ENCODE measurements at places on chromosomes 2 and 18.
A peak's percentile ranks its signal among the peaks of the same experiment; 100 is the strongest.

GRCh38 chr2:97645112-97645694, 659 bp upstream of the COX5B start:
- no peak for DNase-seq

DNA sequence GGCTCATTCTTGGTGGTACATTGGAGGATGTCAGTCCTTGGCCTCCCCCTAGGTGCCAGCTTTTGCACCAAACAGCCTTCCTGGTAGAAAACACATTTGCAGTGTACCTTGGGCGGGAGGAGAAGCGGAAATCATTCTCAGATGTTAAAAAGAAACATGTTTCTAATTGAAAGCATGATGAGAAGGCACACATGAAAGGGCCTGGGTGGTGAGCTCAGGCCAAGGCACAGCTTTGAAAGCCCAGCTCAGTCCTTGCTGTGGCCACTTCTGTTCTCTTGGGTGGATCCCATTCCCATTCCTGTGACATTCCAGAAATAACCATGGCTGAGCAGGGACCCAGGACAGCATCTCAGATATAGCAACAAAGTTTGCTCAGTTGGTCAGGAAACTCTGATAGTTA, 71.5 kb downstream of the LTBP1 start:
- DNase-seq, result no peak

DNA sequence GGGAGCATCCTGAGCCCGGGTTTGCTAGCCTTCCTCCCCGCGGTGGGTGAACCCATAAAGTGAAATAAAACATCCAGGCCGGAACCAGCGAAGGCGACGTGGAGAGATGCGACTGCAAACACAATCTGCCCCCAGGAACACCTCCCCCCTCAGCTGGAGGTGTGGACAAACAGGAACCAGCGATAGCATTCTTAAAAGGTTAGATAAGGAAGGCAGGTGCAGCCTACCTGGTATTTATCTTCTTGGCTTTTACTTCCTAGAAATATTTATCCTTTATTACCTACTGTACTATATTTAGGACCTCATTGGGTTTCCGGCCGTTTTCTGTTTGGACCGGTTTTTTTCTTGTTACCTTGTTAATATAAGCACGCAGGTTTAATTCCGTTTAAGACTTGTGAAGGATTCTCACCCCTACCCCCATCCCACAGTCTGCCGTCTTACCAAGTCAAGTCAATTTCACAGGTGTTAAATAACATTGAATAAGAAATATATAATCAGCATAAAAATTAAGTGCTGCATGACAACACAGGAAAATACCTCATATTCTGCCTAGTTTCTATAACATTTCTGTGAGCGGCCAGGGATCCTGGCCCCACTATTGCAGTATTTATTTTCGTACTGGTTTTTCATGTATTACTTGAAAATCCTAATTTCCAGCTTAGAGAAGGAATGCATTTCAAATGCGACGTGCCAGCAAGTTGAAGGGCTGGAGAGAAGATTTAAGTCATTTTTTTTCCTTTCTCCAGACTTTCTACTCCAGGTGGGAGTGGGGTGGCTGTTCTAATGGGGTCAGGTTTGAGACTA, 224.0 kb upstream of the ID2 start:
- DNase-seq, result no peak

DNA sequence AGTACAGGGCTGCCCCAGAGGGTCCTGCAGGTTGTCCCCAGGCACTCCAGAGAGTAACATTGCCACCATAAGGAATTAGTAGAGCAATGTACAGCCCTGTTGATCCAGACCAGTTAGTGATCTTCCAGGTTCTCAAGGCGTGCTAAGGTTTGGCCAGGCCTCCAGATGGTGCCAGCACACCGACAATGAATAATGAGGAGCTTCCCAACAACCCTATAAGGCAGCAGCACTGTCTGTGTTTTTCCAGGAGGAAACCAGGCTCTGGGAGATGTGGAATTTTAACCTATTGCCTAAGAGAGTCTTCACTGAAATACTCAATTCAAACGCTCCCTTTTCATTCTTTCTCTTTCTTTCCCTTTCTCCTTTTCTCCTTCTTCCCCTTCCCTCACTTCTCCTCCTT, 122.1 kb downstream of the MGAT5 start:
- peak; percentile 64 for DNase-seq

DNA sequence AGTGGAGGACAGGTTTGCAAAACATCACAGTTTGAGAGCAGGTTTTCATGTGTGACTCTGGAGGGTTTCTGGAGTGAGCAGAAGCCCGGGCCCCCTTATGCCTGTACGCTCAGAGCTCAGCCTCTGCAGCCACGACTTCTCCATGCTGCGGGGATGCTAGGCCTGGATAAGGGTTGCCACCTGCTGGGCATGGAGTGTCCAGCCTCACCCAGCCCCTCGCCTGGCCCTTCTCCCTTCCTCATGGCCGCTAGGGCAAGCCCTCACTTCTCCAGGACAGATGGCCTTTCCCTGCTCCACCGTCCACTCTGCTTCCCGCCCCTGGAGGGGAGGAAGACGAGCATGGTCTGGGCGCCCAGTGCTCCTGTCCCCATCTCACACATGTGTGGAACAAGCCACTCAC, 318.7 kb downstream of the GBX2 start:
- DNase-seq, result no peak

DNA sequence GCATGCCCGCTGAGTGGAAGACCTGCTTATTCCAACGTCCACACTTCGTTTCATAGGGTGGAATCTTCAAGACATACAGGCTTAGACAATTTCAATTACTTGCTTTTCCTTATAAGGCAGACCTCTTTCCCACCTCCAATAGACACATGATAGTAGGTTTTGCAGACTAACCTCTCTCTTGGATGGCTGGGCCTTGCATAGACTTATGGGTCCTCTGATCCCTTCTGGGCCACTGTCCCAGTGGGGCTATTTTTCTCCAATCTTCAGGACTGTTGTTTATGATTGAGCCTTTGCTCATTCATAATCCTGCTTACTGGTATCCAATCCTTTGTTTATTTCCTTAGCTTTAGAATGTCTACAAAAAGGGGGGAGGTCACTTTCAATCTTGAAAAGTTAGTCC, 138.9 kb downstream of the FAM210A start:
- no peak for DNase-seq

- no peak for DNase-seq
These were observed 41.5 kb downstream of the SLC38A11 start for GRCh38 chr2:164913640-164914350.

DNA sequence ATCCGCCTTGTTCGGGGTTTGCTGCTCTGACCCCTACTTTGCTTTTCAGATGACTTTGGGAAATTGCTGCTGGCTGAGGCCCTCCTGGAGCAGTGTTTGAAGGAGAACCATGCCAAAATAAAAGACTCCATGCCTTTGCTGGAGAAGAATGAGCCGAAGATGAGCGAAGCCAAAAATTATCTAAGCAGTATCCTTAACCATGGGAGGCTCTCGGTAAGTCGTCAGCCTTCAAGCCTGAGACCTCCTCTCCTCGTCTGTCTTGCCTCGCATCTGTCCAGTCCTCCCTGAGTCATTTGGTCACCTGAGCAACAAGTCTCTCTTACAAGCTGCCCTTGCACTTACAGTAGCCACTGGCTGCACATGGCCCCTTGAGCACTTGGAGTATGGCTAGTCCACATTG, 34.7 kb upstream of the MCFD2 start:
- no peak for DNase-seq

Measured in spinal cord (tissue), 10 donors.